ENCODE measurements at places on chromosomes 7 and 10.
A peak's percentile ranks its signal among the peaks of the same experiment; 100 is the strongest.

DNA sequence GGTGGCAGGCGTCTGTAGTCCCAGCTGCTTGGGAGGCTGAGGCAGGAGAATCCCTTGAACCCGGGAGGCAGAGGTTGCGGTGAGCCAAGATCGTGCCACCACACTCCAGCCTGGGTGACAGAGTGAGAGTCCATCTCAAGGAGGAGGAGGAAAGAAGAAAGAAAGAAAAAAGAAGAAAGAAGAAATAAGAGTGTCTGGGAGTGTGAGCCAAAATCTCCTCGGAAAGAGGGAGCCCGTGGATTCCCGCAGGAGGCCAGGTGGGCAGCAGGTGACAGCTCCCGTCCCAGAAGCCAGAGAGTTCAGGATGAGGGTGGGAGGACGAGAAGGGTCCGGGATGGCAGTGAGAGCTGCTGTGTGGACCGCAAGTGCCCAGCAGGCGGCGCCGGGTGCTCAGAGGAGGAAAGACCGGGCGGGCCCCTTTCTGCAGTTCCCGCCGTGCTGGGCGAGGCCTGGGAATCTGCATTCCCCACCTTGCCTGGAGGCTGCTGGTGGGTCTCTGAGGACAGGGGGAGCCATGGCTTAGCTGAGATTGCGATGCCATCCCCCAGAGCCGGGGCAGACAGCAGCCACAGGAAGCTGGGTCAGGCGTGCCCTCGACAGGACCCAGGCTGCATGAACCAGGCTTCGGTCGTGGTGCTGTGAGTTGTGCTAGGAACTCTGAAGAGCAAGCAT lies 17.1 kb upstream of the AMZ1 start:
- peak; percentile 68 for DNase-seq

- DNase-seq: no peak
Measured at GRCh38 chr10:22630234-22631174, 83.9 kb downstream of the PIP4K2A start.

DNA sequence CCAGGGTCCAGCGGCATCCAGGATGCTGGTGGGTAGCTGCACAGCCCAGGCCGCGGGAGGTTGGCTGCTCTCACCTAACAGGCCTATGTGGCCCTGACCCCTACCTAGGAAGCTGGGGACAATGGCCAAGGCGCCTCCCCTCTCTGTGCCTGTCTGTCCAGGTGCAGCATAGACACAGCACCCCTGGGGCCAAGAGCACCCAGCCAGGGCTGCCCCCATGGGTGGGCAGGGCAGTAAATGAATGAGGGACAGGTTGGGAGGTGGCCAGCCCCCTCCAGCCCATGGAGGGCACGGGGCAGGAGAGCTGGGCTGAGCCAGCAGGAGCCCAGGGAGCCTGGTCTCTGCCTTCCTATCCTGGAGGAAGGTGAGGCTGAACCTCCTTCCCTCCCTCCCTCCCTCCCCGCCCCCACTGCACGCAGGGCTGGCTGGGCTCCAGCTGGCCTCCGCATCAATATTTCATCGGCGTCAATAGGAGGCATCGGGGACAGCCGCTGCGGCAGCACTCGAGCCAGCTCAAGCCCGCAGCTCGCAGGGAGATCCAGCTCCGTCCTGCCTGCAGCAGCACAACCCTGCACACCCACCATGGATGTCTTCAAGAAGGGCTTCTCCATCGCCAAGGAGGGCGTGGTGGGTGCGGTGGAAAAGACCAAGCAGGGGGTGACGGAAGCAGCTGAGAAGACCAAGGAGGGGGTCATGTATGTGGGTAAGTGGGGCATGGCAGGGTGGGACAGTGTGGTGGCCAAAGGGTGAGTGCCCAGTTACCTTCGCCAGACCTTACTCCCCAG lies at the start of gene SNCG:
SNCG (plus strand) TSS at position 484 of the 785 bp plus-strand sequence; CDS start at position 583, 99 bp downstream.
- DNase-seq: no peak

DNA sequence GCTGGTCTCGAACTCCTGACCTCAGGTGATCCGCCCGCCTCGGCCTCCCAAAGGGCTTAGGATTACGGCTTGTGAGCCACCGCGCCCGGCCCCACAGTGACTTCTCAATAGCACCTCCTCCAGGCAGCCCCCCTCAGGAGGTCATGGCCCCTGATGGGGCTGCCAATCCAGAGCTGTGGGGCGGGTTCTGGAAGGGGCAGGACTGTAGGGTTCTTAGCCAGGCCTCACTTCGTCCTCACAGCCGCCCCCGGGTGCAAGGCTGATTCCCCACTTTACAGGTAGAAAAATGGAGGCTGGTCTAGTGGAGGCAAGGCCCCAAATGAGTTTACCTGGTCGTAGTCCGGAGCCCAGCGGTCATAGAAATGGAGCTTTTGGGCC lies 638 bp downstream of the METTL27 start:
- DNase-seq: no peak
